ENCODE measurements at places on chromosomes 7 and 10.

GRCh38 chr10:74088722-74089121 lies 61.9 kb downstream of the AP3M1 start:
- no peak for DNase-seq

DNA sequence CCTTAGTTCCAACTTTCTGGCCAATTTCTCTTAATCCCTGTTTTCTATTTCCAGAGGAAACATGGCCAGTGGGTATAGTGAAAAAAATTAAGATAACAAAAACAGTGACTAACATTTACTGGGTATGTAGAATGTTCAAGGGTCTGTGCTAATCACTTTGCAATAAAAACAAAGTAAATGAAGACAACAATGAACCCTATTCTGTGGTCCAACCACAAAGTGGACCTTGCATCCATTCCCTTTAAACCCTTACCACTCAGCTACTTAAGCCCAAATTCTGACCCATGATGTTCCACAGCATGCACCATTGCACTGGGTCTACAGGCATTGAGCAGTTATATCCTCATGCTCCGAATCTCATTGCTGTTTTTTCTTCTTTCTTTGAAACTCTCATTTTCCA lies 179.9 kb upstream of the PRKCQ start:
- no peak for DNase-seq

- no peak for DNase-seq
These were observed 125.2 kb upstream of the CARD11 start for GRCh38 chr7:3168869-3169268.

- no peak for DNase-seq
These were observed 279.8 kb downstream of the SEC23IP start for GRCh38 chr10:120172356-120172755.

- DNase-seq: no peak
These were observed 7.1 kb upstream of the IL2RA start for GRCh38 chr10:6069081-6069931.

DNA sequence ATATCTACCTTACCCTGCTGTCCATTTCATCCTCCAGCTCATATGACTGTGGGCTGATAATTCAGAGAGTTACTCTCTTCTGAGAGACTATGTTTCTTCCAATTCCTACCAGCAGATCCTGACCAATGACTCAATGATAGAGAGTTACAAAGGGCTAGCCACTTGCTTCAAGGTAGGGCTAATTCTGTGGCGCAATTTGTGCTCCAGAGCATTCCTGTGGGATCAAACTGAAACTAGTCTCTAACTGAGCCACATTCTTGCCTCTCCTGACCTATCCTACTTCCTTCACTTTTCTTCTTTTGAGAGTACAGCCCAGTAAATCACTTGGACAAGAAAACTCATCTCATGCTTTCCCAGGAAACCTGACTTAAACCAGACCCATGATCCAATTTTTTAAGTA lies 17.9 kb upstream of the ASZ1 start:
- DNase-seq: no peak

DNA sequence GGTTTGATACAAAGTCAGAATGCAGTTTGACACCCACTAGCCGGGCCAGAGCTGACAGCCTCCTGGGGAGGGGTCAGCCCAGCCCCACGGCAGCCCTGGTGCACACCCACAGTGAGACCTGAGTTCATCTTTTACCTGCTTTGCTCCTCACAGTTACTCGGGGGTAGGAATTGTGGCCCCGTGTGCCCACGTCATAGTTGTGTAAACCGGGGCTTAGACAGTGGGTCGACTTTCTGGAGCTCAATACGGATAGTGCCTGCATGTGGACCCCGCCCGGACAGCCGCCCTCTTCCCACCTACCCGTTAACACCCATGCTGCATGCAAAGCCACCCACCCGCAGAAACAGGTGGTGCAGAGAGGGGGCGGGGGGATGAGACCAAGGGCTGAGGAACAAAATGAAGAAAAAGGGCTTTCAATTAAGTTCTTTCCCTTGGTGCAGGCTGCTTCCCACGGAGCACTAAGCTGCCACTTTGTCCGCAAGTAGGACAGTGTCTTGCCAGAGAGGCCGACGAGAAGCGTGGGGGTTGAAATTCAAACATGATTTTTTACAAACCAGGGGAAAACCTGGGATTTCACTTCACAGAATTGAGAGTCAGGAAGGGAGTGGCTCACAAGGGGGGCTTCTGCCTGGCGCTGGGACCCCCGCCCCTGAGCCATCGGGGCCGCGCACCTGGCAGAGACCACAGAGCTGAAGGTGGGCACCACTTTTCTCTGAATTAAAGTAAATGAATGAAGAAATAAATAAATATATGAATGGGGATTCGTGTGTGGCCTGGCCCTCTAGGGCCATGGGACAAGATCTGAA lies 24.6 kb upstream of the FOXL3 start:
- DNase-seq: no peak

GRCh38 chr7:30347226-30348082 lies 63.1 kb downstream of the ZNRF2 start:
- no peak for DNase-seq

GRCh38 chr10:110812583-110812982 lies 59.1 kb upstream of the PDCD4 start:
- no peak for DNase-seq

DNA sequence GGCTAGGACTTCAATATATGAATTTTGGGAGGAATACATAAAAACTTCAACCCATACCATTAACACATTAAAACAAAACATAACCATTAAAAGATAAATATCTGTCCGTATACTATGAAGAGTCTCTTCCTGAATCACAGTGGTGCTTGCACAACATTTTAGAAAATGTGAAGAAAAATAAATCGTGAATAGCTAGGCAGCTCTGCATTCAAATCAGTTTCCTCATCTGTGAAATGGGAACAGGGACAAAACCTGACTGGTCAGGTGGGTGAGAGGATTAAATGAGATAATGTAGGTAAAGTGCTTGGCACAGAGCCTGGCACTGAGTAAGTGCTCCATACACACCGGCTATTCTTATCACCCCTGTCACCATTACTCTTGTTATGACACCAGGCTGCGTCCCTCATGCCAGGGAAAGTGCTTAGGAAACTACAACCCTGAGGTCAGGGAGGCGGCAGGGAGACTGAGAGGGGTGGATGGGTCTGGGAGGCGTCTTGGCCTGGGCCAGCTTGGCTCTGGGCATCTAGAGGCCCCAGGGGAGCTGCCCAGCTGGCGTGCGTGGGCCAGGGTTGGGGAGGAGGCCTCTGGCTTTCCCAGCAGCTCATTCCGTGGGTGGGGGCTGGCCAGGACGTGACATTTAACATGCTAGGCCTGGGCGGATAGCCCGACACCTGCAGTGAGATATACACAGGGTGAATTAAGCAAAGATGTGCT lies 78.3 kb downstream of the SH3PXD2A start:
- DNase-seq: no peak

Measured in GM12891 (cell line).